ENCODE measurements at places on chromosomes 12 and 14.

DNA sequence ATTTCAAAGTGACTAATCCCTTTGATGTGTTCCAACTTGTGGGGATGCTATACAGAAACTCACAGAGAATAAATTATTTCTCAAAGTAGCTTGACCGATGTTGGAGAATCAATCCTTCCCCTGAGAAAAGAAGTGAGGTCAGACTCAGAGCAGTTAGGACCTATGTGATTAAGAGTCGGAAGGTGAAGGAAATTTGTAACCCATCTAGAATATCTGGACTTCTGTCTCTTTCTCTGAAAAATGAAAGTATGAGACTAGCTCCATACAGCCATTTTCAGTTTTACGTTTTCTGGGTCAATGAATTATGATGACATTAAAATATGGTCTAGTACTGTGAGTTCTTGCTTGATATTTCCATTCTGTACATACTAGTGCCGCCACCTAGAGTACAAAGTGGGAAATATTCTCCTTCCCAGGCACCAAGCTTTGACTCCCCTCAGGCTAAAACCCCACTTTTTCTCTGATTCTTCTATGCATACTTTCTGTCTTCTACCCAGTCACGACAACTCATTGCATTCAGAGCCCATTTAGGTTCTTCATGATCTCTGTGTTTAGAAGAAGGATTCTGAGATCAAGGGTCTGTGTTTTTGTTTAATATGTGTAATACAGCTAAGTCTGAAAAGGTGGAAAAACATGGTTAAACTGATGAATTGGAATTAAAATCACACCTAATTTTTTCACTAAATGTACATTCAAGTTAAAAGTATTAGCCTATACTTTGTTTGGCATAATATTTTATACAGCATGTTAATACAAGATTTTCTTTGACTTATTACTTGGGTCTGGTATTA is 6.9 kb upstream of the NTS start:
- no peak for DNase-seq

DNA sequence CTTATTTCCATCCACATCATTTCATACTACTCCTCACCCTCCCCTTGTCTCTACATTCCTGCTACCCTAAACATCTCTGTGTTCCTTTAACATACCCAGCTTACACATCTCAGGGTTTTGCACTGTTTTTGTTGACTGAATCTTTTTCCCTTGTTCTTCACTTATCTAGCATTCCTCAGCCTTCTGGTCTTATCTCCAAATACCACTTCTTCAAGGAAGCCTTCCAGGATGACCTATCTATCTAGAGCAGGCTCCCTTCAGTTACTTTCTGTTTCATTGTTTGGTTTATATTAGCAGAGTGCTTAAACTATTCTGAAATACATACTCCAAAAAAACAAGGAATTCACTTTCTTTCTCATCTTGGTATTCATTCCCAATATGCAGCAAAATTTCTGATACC is 353.1 kb downstream of the NAV3 start:
- DNase-seq, result no peak

DNA sequence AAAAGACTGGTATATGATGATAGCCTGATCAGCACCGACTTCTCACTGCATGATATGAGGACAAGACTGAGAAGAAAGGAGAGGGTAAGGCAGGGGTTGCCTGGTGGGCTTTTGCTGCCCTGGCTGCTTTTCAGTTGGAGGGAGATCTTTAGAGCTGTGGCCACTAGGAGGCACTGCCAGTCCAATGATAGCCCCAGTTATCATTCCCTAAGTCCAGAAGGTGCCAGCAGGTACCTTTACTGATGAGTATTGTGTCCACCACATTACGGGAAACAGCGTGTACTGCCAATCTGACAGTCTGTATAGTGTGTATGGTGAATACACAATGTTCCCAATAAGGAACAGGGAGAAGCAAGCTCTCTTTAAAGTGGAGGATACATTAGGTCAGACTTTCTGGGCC is 55.8 kb upstream of the CCDC175 start:
- DNase-seq, result no peak

GRCh38 chr12:79367032-79367589 is 323.7 kb downstream of the PAWR start:
- no peak for DNase-seq

Data from activated CD4-positive, CD25-positive, alpha-beta regulatory T cell treated with anti-CD3 and anti-CD28 coated beads, Interleukin-2, amount 50 U/mL, for 16 hours (primary cell).